ENCODE measurements at places on chromosomes 6 and 20.

- no peak for DNase-seq
These were observed 690.6 kb downstream of the EPM2A start for GRCh38 chr6:145044641-145045246.

GRCh38 chr6:46437671-46438221 is 53.5 kb downstream of the RCAN2 start:
- DNase-seq, result no peak

DNA sequence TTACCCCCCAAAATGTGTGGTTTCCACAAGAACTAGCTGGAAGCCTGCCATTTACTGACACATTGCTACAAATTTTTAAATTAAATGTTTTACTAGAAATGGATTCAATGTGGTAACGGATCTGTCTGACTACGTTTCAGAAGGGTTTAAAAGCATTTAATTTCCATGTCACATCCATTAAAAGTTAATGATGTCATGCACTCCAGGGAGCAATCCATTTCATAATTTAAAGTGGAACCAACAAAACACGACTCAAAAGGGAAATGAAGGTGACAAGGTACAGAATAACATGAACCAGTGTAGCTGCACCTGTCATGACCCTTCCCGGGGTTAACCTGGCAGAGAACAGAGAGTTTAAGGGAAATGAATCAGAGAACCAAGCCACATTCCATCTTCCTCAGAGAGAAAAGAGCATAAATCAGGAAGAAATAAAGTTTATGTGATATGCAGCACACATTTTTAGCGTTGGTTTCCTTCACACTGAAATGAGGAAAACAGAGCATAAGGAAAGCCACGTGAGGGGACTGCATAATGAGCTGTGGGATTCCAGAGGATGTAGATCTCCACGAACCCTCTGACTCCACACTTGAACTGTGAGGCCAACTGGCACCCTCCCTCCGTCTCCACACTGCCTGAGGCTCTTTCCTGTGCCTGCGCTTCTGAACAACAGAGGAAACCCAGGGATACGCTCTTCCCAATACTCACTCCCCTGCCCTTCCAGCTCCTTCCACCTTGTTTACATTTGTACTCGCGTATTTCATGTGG is 170.3 kb upstream of the AHI1 start:
- no peak for DNase-seq

DNA sequence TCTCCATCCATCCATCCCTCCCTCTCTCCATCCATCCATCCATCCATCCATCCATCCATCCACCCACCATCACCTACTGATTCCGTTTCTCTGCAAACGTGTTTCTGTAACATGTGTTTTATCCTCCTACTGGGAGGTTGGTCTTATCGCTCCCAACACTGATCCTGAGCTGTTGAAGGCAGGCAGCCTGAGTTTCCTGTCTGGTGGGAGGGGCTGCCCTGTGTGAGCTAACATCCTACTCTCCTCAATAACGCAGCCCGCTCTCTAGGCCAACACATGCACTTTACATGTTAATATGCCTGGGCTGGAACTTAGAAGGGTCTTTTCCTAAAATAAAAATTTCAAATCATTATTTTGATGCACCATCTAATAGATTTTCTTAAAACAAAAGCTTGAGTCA is 126.5 kb downstream of the WDR27 start:
- no peak for DNase-seq

DNA sequence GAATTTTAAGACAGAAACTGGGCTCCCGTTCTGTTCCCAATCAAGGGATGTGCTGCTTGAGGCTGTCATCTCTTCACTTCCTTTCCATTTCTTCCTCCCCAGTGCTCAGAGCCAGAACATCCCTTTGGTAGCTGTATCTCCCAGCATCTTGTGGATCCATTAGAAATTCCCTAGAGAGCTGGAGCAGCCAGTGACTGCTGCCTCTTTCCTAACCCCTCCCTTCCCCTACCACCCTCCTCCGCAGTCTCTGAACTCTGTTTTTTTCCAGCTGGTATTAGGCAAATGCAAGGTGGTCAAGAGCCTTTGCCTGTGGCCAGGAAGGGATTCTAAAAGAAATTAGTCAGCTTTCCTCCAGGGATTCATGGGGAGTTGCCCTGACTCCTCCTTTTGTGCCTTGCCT is 208.0 kb downstream of the EYA2 start:
- DNase-seq, result no peak

DNA sequence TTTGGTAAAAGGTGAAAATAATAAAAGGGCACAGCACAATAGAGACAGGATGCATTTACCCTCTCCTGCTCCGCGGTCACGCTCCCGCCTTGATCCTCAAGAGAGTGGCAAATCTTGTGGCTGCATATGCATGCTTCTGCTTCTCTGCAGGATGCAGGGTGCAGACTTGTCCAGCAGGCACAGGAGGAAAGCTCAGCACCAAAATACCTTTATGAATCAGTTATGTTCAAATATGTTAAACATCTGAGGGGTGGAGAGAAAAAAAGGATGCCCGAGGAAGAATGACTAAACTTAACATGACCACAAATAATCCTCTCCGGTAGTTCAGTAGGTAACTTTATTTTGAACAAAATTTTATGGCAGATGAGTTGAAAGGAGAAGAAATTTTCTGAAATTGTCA is 366.1 kb upstream of the SOX4 start:
- DNase-seq, result no peak

- DNase-seq, result no peak
These were observed 253.9 kb downstream of the SLC24A3 start for GRCh38 chr20:19466206-19466928.

DNA sequence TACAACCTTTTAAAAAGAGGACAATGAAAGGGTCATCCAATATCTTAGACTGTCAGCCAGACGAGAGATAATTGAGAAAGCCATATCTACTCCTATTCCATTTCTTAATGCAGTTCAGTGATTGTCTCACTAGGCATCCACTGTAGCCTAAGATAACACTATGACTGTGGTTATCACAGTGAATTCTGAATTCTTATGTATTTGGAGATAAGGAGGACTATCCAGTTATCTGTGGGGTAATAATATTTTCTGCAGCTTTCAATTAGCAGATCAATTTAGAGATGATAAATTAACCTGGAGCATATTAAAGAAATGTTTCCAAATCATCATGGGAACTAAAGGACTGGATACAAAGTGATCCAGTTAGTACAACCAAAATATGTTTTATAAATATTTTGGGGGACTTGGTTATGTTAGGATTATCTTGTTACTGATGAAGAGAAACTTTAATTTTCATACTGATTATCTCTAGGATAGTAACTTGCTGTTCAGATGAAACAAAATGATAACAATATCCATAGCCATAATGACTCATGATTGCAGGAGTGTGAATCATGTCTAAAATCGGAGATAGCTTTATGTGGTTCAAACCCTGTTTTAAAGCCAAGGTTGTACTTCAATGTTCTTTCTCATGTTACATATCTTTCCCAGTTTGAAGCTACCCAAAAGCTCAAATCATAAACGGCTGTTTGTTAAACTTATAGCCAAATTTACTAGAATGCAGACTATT is 1152.0 kb downstream of the HACE1 start:
- no peak for DNase-seq

DNA sequence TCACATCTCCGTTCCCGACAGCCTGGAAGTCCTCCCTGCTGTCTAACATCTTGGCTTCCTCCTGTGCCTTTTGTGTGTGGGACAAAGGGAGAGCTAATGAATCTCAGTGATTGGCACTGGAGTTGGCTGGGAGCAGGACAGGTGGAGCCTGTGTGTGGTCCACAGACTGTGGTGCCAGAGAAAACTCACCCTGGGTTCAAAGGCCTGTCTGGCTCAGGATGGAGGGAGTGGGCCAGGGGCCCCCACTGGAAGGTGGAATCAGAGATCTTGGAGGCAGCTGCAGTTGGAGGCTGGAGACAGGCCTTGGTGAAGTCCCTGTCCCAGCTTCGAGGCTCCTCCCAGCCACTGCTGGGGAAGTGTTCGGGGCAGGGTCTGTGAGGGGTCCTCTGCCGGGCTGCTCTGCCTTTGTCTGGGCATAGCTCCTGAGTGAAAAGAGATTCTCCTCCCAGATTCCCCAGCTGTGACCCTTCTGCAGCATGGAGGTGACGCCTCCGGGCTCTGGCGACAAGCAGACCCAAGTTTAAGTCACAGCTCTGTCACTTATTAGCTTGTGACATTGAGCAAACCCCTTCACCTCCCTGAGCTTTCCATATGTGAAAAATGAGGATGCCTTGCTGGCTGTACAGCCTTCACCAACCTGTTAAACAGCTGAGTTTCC is 13.9 kb upstream of the ITPR3 start:
- no peak for DNase-seq

DNA sequence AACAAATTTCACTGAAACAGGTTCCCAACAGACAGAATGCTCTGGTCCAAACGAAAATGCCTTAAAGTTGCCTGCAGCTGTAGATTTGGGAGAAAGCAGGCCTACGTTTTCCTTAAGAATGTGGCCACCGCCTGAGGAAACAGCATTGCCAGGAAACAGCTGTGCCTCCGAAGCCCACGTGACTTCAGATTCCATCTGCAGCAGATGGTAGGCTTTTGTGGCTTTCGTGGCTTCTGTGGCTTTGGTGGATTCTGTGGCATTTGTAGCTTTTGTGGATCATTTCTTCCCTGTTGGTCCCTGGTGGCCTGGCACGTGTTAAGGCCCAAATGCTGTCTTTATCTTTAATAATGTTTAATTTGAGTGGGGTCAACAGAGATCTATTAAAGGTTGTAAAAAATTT is 222.9 kb downstream of the TTLL2 start:
- no peak for DNase-seq

GRCh38 chr20:16206817-16207216 is 366.4 kb downstream of the KIF16B start:
- no peak for DNase-seq

- DNase-seq, result no peak
These were observed 7.6 kb upstream of the TAAR9 start for GRCh38 chr6:132530293-132530974.
